ENCODE measurements at places on chromosomes 3 and 15. TPM values are rescaled to one million over a fixed set of nuclear protein-coding genes. Genes with fewer than 3 reads are reported as not detected.

DNA sequence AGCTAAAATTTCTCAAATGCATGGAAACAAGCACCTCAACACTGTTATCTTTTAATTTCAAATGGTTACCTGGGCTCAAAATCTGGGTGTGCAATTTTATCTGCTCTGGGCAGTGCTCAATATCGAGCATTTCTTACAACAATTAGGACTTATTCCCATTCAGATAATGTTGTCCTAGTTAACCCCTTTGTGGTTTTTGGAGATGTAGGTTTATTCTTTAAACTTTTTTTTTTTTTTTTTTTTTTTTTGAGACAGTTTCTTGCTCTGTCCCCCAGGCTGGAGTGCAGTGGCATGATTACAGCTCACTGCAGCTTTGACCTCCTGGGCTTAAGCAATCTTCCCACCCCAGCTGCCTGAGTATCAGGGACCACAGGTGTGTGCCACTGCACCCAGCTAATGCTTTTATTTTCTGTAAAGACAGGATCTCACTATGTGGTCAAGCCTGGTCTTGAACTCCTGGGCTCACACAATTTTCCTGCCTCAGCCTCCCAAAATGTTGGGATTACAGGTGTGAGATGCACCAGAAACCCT is 4.4 kb upstream of the ATP2C1 start:
- no peak for DNase-seq
- no peak overlapping the region for H3K4me3 ChIP-seq
- H3K36me3 ChIP-seq = no peaks in the 10 kb centered on the region
- no peak overlapping the region for H3K27ac ChIP-seq

DNA sequence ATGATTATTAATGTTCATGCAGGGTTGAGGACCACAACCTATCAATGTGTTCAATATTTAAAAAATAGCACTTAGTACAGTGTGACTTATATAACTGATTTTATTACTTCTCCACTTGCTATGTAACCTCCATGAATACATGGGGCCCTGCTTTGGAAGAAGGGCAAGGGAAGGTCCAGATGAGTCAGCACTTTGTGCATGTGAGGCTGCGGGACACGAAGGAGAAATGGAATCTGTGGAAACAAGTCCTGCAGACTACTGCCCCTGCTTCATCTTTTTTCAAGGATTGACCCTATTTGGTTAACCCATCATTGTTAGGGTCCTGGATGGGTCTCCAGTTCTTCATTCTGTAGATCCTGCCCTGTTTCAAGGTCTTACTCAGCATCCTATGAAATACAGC is 1.6 kb downstream of the NXPE3 start:
- peak; percentile 92 for DNase-seq
- peak overlapping the region; percentile 78 for H3K4me3 ChIP-seq
- H3K27me3 ChIP-seq = no peaks in the 10 kb centered on the region
- peaks cover 4% of the 10 kb centered on the region for H3K36me3 ChIP-seq

DNA sequence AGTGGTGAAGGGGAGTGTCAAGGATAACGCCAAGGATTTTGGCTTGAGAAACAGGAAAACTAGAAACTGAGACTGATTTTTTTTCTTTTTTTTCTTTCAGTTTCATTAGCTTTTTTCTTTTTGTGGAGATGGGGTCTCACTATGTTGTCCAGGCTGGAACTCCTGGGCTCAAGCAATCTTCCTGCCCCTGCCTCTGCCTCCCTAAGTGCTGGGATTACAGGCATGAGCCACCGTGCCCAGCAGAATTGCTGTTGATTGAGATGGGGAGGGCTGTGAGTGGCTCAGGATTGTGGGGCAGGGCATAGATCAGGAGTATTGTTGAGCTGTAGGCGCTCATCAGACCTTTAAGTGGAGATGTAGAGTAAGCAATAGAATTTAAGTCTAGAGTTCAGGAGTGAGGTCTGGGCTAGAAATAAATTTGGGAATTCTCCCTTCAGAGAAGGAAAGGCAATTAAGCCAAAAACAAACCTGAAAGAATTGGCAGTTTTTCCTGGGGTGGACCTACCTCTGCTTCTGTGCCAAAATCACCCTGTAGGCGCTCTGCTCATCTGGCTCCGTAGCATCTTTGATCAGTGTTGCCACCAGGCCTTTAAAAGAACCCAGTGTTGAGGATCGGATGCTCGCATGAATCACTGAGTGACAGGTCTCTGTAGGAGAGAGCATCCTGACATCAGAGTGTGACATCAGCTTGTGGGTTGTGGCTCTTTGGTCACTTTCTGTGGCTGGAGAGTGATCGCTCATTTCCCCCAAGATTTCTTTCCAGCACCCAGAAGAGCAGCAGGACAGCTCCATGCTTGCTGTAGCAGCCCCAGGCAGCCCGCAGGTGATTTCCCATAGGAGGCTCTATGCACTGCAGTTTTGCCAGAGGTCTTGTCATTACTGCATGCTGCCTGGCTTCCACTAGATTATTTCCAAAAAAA is 15.8 kb downstream of the ABHD17C start:
- H3K27ac ChIP-seq = no peak overlapping the region
- peak; percentile 42 for DNase-seq
- no peak overlapping the region for H3K4me3 ChIP-seq
- peaks cover 4% of the 10 kb centered on the region for H3K4me1 ChIP-seq
- H3K27me3 ChIP-seq = no peaks in the 10 kb centered on the region

GRCh38 chr15:96807361-96807760 is 476.9 kb downstream of the NR2F2 start:
- no peaks in the 10 kb centered on the region for H3K27me3 ChIP-seq
- no peaks in the 10 kb centered on the region for H3K4me1 ChIP-seq
- H3K4me3 ChIP-seq = no peak overlapping the region
- H3K27ac ChIP-seq = no peak overlapping the region

DNA sequence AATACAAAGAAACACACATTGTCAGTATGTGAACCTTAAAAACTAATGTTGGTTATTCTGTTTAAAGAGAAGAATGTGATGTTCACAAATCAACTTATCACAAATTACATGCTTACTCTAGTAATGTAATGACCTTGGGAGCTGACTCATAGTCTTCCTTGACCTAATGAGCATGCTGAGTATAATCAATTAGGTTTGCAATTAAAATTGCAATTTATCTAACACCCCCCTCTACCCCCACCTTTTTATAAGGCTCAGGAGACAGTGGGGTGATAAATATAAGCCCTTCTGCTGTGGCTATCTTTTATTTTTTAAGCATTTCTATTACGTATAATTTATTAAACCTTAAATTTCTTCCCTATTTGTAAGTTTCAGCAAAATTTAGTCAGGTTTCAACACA is 947.8 kb upstream of the CFAP20DC start:
- no peaks in the 10 kb centered on the region for H3K36me3 ChIP-seq
- no peaks in the 10 kb centered on the region for H3K4me1 ChIP-seq
- no peak overlapping the region for H3K27ac ChIP-seq
- DNase-seq = no peak
- no peak overlapping the region for H3K4me3 ChIP-seq
- H3K27me3 ChIP-seq = no peaks in the 10 kb centered on the region

- no peaks in the 10 kb centered on the region for H3K4me1 ChIP-seq
- H3K27me3 ChIP-seq = no peaks in the 10 kb centered on the region
- DNase-seq = no peak
- H3K27ac ChIP-seq = no peak overlapping the region
- H3K36me3 ChIP-seq = no peaks in the 10 kb centered on the region
Measured at GRCh38 chr3:60504827-60505457, 746.3 kb downstream of the FHIT start.

DNA sequence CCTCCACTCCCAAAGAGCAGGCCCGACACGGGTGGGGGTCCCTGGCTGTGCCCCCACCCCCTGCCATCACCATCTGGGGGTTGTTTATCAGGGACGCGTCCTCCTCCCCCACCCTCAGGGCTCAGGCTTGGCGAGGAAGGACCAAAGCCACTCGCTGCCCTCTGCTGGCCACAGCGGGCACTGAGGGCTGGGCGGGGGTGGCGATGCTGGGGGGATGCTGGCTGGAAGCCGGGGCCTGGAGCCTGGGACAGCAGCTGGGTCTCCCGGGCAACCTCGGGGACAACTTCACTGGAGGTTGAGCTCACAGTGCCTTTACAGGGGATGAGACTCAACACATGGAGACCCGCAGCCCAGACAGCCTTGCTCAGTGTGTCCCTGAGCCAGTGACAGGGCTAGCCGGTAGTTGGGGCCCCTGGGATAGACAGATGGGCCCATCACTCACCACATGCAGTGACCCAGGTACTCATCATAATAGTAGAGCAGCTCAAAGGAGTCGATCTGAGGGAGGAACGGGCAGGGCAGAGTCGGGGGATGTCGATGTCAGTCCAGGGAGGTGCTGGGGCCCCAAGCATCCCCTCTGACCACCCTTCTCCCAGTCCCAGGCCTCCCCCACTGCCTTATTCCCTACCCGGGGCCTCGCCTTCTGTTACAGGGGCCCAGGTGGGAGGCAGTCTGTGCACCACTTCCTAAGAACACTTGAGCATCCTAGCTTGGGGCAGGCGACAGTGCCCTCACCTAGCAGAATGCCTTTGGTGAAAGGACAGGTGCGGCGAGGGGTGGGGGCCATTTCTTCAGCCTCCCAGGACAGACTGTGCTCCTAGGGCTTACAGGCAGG is 5.9 kb upstream of the CALML4 start:
- no peaks in the 10 kb centered on the region for H3K4me1 ChIP-seq
- no peak overlapping the region for H3K4me3 ChIP-seq
- no peak overlapping the region for H3K27ac ChIP-seq
- H3K36me3 ChIP-seq = no peaks in the 10 kb centered on the region
- no peaks in the 10 kb centered on the region for H3K27me3 ChIP-seq
- DNase-seq = peak; percentile 73

DNA sequence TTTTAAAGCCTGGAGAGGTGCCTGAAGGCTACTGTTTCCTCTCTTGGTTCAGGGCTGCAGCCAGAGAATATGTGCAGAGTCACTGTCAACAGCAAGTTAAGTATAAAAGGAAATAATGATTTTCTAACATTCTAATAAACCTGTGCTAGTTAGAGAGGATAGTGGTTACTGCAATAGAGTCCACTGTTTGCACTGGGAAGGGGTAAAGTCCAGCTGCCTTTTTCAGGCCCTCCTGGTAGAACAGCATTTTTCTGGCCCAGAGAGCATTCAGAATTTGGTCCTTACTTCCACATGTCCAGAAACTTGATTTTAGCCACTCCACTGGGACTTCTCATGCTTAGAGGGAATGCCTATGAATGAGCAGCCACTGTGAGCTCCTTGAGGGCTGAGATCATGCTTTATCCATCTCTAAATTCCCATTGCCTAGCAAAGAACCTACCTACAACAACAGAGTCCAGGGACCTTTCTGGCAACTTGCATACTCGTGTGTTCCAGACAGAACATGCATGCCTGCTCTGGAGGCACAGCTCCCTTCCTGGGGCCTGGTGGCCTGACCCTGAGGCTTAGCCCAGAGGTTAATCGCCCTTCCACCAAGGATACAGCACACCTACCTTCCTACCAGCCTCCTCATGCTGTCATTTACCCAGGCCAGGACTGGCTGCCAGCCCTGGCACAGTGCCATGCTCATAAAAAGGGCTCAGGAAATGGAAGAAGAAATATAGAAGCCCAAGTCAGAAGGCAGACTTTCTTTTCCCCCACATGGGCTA is 50.3 kb upstream of the ATP13A3 start:
- H3K4me1 ChIP-seq = peaks cover 15% of the 10 kb centered on the region
- no peaks in the 10 kb centered on the region for H3K27me3 ChIP-seq
- no peaks in the 10 kb centered on the region for H3K36me3 ChIP-seq

DNA sequence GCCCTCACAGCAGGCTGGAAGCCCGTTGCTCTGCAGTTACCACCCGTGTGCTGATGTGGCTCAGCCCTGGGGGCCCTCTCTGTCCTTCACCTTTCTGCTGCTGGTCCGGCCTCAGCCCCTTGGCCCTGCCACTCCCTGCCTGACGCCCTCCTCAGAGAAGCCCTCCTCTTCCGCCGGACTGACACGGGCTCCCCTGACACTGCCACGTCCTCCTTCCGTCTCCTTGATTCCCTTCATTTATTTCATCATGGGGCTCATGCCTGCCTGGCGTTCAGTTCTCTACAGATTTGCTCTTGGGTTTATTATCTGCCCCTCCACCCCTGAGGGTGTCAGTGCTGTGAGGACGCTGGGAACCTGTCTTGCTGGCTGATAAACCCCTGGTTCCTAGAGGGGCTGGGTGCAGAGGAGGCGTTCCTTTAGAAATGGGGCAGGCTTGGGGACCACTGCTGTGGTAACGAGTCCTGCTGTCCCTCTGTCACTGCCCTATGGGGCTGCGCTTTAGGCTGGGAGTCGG is 19.6 kb downstream of the FBLN2 start:
- DNase-seq = no peak
- no peak overlapping the region for H3K4me3 ChIP-seq
- no peaks in the 10 kb centered on the region for H3K27me3 ChIP-seq
- no peak overlapping the region for H3K27ac ChIP-seq

DNA sequence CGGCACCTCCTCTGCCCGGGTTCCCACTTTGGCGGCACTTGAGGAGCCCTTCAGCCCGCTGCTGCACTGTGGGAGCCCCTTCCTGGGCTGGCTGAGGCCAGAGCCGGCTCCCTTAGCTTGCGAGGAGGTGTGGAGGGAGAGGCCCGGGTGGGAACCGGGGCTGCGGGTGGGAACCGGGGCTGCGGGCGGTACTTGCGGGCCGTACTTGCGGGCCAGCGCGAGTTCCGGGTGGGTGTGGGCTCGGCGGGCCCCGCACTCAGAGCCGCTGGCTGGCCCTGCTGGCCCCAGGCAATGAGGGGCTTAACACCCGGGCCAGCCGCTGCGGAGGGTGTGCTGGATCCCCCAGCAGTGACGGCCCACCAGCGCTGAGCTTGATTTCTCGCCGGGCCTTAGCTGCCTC is 14.4 kb upstream of the DAPK2 start:
- no peak overlapping the region for H3K27ac ChIP-seq
- DNase-seq = no peak
- no peaks in the 10 kb centered on the region for H3K36me3 ChIP-seq
- peaks cover 4% of the 10 kb centered on the region for H3K4me1 ChIP-seq
- no peak overlapping the region for H3K4me3 ChIP-seq
- H3K27me3 ChIP-seq = no peaks in the 10 kb centered on the region

GRCh38 chr15:89900849-89901248 is 7.1 kb upstream of the AP3S2 start:
- no peaks in the 10 kb centered on the region for H3K4me1 ChIP-seq
- H3K36me3 ChIP-seq = no peaks in the 10 kb centered on the region
- DNase-seq = no peak

DNA sequence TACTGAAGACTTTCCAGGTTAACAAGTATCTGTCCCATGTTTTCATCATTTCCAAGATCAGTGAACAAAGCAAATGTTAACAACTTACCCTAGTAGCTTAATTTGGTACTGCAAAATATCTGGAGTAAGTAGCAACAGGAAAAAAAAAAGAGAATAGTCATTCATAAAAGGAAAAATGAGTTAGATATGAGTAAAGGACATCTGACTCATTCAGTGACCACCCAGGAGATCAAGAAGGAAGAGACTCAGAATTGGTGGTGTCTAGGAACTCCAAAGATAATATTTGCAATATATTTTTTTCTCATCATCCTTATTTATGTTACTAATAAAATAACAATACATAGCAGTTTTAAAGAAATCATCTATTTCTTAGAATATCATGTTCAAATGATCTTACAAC is 253.8 kb upstream of the COL8A1 start:
- H3K4me3 ChIP-seq = no peak overlapping the region
- peaks cover 9% of the 10 kb centered on the region for H3K4me1 ChIP-seq
- H3K36me3 ChIP-seq = no peaks in the 10 kb centered on the region

GRCh38 chr3:42876940-42877720 is 1.5 kb upstream of the CYP8B1 start:
- no peaks in the 10 kb centered on the region for H3K4me1 ChIP-seq
- no peak overlapping the region for H3K27ac ChIP-seq
- H3K4me3 ChIP-seq = no peak overlapping the region
- no peak for DNase-seq

Gene RTP4
- 0.48 TPM for polyA plus RNA-seq

Gene TIGIT
- not detected for polyA plus RNA-seq

Gene MFAP1
- polyA plus RNA-seq = 33.1 TPM

Gene GOLGA8S
- not detected for polyA plus RNA-seq

Gene THPO
- not detected for polyA plus RNA-seq

Gene FBXL2
- 3.1 TPM for polyA plus RNA-seq

Gene SETD5
- polyA plus RNA-seq = 31.7 TPM
